ENCODE measurements at places on chromosomes 2 and 18.

DNA sequence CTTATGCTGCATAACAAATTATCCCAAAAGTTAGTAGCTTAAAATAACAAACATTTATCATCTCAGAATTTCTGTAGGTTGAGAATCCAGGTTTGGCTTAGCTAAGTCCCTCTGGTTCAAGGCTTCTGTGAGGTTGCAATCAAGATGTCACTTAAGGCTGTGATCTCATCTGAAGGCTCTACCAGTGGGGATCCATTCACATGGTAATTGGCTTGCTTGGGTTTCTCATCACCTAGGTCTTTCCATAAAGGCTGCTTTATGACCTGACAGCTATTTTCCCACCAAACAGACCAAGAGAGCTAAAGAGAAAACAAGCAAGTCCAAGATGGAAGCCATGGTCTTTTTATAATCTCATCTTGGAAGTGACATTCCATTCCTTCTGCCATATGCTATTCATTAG, 137.3 kb downstream of the DTNA start:
- peak; percentile 11 for DNase-seq

- DNase-seq = no peak
Measured at GRCh38 chr2:210955591-210955990, 399.2 kb downstream of the CPS1 start.

GRCh38 chr2:119481501-119482455, 42.5 kb downstream of the SCTR start:
- no peak for DNase-seq

DNA sequence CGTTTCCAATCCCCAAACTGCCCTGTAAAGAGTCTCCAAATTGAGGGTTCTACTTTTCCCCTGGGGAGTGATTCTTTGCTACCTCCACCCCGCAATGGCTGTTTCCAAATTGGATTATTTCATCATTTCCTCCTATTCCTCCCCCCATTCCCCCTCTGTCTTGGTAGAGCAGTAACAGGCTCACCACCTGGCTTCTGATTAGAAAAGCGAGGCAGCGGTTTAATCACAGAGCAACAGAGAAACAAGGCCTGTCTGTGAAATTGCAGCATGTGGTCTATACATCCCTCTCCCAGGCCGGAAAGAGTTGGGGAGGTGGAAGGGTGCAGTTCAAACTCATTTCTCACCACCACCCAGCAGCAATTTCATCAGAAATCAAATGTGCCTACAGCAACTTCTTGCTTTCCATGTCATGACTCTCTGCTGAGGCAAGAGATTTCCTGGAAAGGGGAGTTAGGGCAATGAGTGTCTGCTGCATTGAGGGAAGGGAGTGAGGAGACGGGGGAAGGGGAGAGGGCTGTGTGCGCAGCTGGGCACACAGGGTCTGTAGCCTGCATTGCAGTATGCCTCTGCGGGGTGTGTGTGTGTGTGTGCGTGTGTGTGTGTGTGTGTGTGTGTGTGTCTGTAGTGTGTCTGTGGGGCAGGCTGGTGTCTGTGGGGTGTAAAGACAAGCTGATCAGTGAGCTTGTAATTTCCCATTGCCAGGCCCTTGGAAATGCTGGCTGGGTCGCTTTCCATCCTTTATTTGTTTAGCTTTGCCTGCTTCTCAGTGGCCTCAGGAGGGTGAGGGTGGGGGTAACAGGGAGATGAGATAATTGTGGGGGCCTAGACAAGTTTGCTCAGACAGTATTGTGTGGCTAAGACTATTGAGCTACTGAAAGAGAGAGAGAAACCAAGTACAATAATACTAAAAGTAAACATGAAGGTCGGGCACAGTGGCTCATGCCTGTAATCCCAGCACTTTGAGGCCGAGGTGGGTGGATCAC, 13.5 kb upstream of the IGFBP2 start:
- peak; percentile 53 for DNase-seq

DNA sequence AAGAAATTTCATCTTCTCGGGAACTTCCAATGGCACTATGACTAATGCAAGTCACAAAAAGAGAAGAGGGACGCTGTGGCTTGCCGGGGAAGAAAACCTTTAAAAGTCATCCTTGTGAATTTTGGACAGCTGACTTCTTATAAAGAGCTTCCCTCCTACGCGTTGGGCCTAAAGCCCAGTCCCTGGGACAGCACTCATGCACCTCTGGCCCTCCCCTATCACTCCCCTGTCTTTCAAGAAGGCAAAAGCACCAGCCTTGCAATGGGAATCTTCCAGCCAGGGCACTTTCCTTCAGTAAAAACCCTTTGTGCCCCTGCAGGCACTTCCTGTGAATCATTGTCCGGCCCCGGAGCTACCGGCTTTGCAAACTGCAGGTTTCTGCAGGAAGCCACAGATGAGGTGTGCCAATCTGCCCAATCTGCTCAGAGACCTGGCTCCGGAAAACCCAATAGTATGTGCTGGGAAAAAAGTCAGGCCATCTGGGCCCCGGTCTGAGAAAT, 7.1 kb downstream of the MREG start:
- DNase-seq = peak; percentile 73

Data from ELF-1 (cell line).